A549 treated with AZD2906 at 1 μM for 4 hours (cell line): ENCODE measurements at places on chromosomes 11 and 22. TPM values are rescaled to one million over a fixed set of nuclear protein-coding genes. Genes with fewer than 3 reads are reported as not detected.

UNC93B1 gene
- 60.9 to 80.8 TPM (median 78.9 TPM) in 5 replicates for total RNA-seq

ADAMTS15 gene
- total RNA-seq, result 5.1 to 7.9 TPM (median 7.1 TPM) in 5 replicates

CNIH2 gene
- 2.1 to 3.0 TPM (median 2.3 TPM) in 5 replicates for total RNA-seq

TRPM5 gene
- not detected in 5 replicates for total RNA-seq

MCAM gene
- total RNA-seq, result 10.4 to 12.7 TPM (median 11.5 TPM) in 5 replicates

ABCC8 gene
- total RNA-seq, result 10.1 to 15.6 TPM (median 11.7 TPM) in 5 replicates

LUZP2 gene
- total RNA-seq, result not detected in 5 replicates

CHRM4 gene
- 0.41 to 0.61 TPM (median 0.49 TPM) in 5 replicates for total RNA-seq

OR8D1 gene
- total RNA-seq, result not detected in 5 replicates

CD82 gene
- 4.2 to 9.1 TPM (median 4.5 TPM) in 5 replicates for total RNA-seq

CREB3L1 gene
- 4.0 to 4.7 TPM (median 4.4 TPM) in 5 replicates for total RNA-seq

CARD16 gene
- total RNA-seq, result 0.17 to 0.20 TPM in 2 of 5 replicates, not detected in the others

YWHAH gene
- total RNA-seq, result 130 to 147 TPM (median 142 TPM) in 5 replicates

GPHA2 gene
- total RNA-seq, result not detected in 5 replicates

THAP7 gene
- total RNA-seq, result 15.7 to 23.9 TPM (median 23.1 TPM) in 5 replicates

SYT9 gene
- 0.07 to 0.17 TPM (median 0.11 TPM) in 5 replicates for total RNA-seq

IGF2 gene
- 1.7 to 2.9 TPM (median 2.4 TPM) in 5 replicates for total RNA-seq

PGR gene
- total RNA-seq, result not detected in 5 replicates

C11orf21 gene
- total RNA-seq, result not detected in 5 replicates

DDTL gene
- 1.3 to 1.8 TPM (median 1.7 TPM) in 5 replicates for total RNA-seq
